ENCODE measurements at places on chromosomes 4 and X.

DNA sequence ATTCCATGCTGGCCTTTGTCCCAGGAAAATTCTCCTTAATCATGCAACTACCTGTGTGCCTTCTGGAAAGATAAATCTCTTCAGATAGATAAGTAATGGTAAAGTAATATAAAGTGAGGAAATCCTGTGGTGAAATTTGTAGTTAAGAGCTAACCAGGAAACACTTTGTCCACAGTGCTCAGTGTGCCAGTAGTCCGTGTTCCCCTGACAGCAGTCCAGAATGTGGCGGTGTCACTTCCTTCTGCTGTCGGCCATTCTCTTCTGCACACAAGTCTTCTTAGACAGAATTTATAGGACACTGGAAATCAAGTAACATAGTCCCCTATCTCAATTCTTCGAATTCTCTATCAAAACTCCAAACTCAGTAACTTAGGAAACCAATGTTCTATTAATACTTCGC lies 5.7 kb upstream of the CXXC4 start:
- DNase-seq: no peak

DNA sequence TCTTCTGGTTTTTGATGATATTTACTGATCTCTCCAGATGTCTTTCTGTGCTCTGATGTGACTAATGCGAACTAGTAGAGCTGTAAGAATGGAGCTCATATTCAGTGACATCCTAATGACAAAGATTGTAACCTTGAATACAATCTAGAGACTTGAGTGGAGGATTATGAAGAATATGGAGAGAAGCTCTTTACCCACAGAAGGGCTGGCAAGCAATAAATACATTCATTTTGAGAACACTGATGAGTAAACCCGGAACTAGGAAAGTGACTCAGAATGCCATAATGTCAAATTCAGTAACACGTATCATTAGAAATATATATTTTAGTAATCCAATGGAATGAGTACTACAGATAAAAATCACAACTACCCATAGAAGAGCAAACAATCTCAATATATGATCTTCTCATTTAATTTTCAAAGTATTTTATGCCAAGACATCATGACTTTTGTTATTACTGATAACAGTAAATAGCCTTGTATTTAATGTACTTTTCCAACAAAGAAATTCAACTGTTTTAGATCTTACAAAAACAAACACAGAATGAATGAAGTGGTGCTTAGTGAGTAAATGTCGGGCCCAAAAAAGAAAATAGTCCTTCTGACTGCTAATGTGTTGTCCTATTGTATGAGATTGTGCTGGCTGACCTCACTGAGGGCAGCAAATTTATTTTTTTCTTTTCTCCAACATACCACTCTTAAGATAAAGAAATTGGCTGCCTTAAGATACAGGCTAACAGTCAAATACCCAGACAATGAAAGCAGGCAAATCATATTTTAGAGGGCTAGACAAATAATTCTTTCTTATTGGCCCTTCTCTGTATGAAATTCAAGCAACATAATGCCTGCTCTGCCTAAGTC lies 49.2 kb upstream of the HDAC8 start:
- DNase-seq: no peak

DNA sequence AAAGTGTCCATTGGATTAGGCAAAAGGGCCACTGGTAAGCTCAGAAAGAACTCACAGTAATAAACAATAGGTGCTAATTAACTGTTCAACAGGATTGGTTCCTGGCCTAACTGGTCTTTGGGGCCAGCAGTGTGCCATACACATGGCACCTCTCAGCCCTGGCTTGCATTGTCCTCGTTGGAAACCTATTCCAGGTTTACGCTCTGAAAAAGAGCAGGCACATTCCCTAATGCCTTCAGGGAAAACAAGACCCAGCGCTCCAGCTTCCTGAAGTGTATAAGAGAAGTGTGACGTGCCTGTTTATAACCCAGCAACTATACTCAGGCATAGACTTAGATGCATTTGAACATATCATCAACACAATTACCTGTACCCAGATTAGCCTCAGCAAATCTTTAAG lies 51.9 kb upstream of the RBM47 start:
- DNase-seq: no peak

DNA sequence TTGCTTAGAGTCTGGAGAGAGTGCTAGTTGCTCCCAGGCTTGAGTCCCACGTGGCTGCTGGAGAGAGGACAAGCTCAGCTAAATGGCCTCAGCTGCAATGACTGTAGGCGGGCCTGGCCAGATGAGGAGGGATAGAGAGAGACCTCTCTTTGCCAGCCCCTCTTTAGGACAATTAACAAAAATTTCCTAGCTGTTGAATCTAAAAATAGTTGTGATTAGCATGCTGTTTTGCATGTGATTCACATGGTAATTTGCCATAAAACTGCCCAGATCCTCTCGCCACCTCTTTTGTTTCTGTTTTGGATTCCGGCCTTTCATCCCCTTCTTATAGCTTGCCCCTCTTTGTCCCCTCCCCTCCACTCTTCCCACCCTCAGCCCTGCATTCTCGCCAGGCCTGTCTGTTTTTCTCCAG lies 28.9 kb upstream of the PRPS1 start:
- DNase-seq: no peak

- no peak for DNase-seq
Measured at GRCh38 chr4:14379183-14379582, 623.1 kb upstream of the CPEB2 start.

DNA sequence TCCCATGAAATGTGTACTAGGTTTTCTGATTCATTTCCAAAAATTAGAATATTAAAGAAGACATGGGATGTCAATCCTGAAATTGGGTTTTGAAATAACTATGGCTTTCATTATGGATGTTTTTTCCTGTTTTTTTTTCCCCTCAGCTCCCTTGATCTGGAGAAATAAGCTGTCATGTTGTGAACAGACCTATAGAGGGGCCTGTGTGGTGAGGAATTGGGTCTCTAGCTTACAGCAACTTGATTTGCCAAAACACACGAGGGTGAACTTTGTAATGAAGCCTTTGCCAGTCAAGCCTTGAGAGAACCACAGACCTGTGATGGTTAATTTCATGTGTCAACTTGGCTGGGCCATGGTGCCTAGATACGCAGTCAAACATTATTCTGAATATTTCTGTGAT lies 2413.6 kb downstream of the PCDH7 start:
- no peak for DNase-seq

- no peak for DNase-seq
Measured at GRCh38 chrX:153338836-153339235, 4.9 kb downstream of the ZNF275 start.

DNA sequence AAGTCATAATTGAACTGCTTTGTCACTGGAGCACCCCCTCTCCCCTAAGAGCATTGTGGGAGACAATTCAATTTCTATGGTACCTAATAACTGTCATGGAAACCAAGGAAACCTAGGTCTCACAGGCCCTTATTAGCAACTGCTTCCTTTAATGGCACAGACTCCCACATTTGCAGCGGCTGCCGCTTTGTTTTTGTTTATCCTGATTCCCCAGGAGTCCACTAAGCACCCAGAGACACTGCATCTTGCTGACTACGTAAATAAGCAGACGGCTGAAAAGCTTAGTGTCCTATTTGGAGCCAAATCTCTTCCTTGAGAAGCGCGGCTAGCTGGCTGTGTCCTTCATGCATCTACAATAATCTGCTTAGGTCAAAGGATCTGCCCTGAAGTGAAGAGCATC lies 494.4 kb downstream of the TMA16 start:
- no peak for DNase-seq

DNA sequence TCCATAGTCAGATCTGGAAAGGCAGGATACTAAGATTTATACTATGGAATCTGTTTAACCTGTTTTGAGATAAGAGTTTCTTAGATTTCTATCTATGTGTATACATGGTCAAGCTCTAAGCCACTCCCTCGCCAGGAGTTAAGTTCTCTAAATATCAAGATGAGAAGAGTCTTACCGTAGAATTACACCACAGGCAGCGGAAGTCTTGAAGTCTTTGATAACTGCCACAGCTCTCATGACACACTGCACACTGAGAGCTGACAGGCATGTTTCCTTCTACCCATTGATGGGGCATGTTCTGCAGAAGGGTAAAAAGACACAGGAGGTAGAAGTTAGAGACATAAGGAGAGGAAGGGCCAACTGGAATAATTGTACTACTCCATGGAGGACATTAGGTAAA lies 67.7 kb downstream of the DGKK start:
- DNase-seq: no peak

DNA sequence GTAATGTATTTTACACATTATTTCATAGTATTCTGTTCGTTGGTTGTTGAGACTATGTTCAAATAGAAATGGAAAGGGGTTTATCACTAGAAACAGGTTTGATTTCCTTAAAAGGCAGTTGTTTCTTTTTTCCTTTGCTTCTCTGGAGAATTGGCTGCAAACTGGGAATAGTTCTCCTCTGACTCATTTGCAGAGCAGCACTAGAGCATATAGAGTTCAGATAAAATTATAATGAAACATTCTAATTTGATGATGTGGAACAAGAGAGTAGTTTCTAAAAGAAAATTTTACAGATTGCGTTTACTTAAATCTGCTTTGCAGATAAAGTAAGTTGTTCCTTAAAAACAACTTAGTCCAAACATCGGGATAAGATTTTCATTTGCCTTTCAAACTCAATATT lies 29.7 kb downstream of the SYNPO2 start:
- DNase-seq: no peak

DNA sequence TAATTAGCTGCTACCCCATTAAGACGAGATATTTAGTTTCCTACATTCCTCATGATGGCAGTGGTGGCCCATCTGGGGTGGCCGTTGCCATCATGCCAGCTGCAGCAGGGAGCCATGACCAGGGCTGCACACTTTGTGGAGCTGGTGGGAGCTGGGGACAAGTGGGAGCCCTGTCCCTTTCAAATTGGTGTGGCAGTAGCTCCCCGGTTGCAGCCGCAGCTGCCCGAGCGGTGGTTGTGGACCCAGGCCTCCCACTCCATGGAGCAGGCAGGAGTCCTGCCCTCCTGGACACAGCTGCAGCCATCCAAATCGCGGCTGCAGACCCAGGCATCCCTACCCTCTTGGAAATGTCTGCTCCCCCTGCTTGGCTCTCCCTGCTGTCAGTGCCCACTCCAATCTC lies 9.3 kb upstream of the SYTL5 start:
- no peak for DNase-seq

DNA sequence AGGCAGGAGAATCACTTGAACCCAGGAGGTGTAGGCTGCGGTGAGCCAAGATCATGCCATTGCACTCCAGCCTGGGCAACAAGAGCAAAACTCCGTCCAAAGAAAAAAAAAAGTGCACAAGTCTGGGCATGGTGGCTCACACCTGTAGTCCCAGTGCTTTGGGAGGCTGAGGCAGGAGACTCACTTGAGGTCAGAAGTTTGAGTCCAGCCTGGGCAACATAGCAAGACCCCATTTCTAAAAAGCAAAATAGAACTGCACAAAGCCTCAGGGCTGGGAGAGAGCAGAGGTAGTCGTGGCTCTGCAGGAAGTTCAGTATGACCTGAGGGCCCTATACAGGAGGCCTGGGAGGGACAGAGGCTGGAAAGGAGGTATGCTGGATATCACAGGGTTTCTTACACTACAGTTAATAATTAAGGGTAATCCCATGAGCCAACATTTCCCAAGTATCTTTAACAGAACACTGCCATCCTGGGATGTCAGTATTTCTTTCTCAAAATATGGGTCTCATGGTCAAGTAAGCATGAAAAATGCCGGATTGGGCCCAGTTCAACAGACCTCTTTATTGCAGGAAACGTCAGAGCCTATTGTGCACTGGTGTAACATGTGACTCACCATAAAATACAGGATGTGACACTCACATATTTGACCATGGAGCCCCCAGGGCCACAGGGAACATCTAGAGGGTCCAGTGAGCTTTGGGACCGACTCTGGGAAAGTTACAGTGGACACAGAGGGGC lies 37.8 kb downstream of the ACSL1 start:
- DNase-seq: no peak

- peak; percentile 60 for DNase-seq
Measured at GRCh38 chr4:171846232-171846631, 33.0 kb downstream of the GALNTL6 start.

- no peak for DNase-seq
Measured at GRCh38 chr4:139973015-139973414, 181.0 kb downstream of the MAML3 start.

DNA sequence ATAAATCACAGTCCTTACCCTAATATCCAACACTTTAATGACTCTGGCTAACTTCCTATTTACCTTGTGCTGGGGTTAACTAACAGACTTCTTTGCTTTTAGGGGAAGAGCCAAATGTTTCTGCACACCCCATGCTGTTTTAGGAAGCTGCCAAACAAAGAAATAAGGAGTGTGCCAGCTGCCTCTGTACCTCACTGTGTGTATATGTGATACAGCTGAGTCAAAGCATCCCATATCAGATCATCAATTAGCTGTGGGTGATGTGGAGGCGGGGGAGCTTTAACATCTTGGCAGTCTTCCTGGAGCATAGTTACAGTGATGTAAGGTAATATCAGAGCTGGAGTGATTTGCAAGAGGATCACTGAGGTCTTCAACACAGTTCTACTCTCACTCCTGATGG lies 95.4 kb downstream of the COL25A1 start:
- no peak for DNase-seq

DNA sequence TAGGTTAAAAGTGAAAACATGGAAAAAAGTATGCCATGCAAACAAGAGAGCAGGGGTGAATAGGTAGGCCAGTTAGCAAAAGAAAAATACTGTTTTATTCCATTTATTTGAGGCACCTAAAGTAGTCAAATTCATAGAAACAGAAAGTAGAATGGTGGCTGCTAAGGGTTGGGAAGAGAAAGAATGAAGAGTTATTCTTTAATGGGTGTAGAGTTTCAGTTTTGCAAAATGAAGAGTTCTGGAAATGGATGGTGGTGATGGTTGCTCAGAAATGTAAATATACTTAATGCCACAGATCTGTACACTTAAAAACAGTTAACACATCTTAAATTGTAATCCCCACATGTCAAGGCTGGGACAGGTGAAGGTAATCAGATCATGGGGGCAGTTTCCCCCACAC lies 29.7 kb downstream of the PARM1 start:
- DNase-seq: peak; percentile 28

GRCh38 chrX:120316587-120317283 lies 5.5 kb upstream of the TMEM255A start:
- DNase-seq: no peak

DNA sequence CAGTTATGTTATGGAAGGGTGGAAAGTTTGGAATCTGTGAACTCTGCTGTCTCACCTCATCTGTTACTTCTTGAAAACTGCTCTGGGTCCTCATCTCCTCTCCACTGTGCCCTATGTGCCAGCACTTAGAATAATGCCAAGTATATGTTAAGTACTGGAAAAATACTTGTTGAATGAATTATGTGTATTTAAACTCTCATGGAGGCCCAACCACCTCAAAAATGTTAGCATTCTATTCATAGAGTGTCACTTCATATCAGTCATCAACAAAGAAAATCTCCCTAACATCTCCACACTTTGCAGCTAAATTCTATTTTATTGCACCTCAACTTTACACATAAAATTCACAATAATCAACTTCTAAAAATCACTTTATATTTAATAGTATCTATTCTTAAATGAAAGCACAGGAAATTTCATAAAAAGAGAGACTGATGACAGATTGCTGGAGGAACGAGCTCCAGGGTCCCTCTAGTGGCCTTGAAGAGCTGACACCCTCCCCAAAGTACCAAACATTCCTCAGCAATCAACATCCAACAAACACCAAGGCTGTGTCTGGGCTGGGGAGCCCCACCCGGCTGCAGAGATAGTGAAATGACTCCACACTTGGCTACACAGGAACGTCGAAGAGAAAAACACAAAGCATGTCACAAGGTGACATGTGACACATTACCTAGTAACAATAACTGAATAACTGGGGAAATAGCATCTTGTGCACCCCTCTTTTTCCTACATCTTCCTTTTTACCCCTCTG lies 45.8 kb downstream of the SLC39A8 start:
- peak; percentile 21 for DNase-seq

Measured in MM.1S (cell line).